A549 treated with CORT108297 at 1 μM for 4 hours (cell line): ENCODE measurements at places on chromosomes 4 and X. TPM values are rescaled to one million over a fixed set of nuclear protein-coding genes. Genes with fewer than 3 reads are reported as not detected.

Gene GLOD5
- not detected in 5 replicates for total RNA-seq

Gene STATH
- not detected in 5 replicates for total RNA-seq

Gene HSFX1
- total RNA-seq, result 0.22 to 0.49 TPM (median 0.36 TPM) in 5 replicates

Gene ZMAT1
- total RNA-seq, result 0.08 TPM in 1 of 5 replicates, not detected in the others

Gene PF4V1
- not detected in 5 replicates for total RNA-seq

Gene FAM241A
- total RNA-seq, result 0.88 to 1.1 TPM (median 1.0 TPM) in 5 replicates

Gene XAGE1A
- total RNA-seq, result 5.1 to 36.0 TPM (median 24.6 TPM) in 5 replicates

Gene RPL39
- total RNA-seq, result 3,339 to 4,891 TPM (median 3,558 TPM) in 5 replicates

Gene PIM2
- total RNA-seq, result 10.0 to 10.8 TPM (median 10.1 TPM) in 5 replicates

Gene WNK3
- total RNA-seq, result 0.01 TPM in 2 of 5 replicates, not detected in the others

Gene FBXO8
- 8.4 to 11.1 TPM (median 10.1 TPM) in 5 replicates for total RNA-seq

Gene MAGEA3
- 2.5 to 4.4 TPM (median 3.3 TPM) in 5 replicates for total RNA-seq

Gene ABCD1
- 2.6 to 4.5 TPM (median 4.3 TPM) in 5 replicates for total RNA-seq

Gene GPRIN3
- total RNA-seq, result 2.8 to 5.9 TPM (median 4.7 TPM) in 5 replicates

Gene SHROOM2
- total RNA-seq, result 0.40 to 0.52 TPM (median 0.44 TPM) in 5 replicates

Gene LANCL3
- not detected in 5 replicates for total RNA-seq

Gene LUZP4
- not detected in 5 replicates for total RNA-seq

Gene FRG2
- 0.09 TPM in 1 of 5 replicates, not detected in the others for total RNA-seq

Gene BST1
- 16.2 to 21.2 TPM (median 18.4 TPM) in 5 replicates for total RNA-seq

Gene XAGE2
- total RNA-seq, result not detected in 5 replicates

Gene RAPGEF2
- total RNA-seq, result 10.4 to 14.5 TPM (median 12.9 TPM) in 5 replicates

Gene S100G
- not detected in 5 replicates for total RNA-seq

Gene IBSP
- not detected in 5 replicates for total RNA-seq

Gene S100P
- 32.2 to 75.0 TPM (median 64.2 TPM) in 5 replicates for total RNA-seq

Gene CT47B1
- 0.07 TPM in 1 of 5 replicates, not detected in the others for total RNA-seq

Gene CT45A3
- total RNA-seq, result 0.11 to 0.16 TPM in 2 of 5 replicates, not detected in the others

Gene HAUS7
- 56.8 to 65.7 TPM (median 59.8 TPM) in 5 replicates for total RNA-seq

Gene DGKQ
- 5.2 to 10.2 TPM (median 8.7 TPM) in 5 replicates for total RNA-seq

Gene MAP9
- total RNA-seq, result 4.5 to 6.4 TPM (median 6.1 TPM) in 5 replicates

Gene ASB11
- not detected in 5 replicates for total RNA-seq

Gene UGT2B11
- total RNA-seq, result 0.05 to 0.16 TPM (median 0.07 TPM) in 5 replicates

Gene FRMD7
- not detected in 5 replicates for total RNA-seq

Gene ART3
- not detected in 5 replicates for total RNA-seq

Gene CDX4
- not detected in 5 replicates for total RNA-seq

Gene CRMP1
- total RNA-seq, result 2.5 to 3.2 TPM (median 2.7 TPM) in 5 replicates

Gene NAP1L3
- 0.25 to 0.42 TPM (median 0.29 TPM) in 5 replicates for total RNA-seq

Gene TCEAL3
- total RNA-seq, result 14.8 to 21.2 TPM (median 16.8 TPM) in 5 replicates

Gene PROM1
- 0.06 to 0.29 TPM (median 0.09 TPM) in 5 replicates for total RNA-seq

Gene IL2
- not detected in 5 replicates for total RNA-seq
